ENCODE measurements at places on chromosomes 11 and 22.

GRCh38 chr11:9568161-9568853 is 5.2 kb upstream of the WEE1 start:
- DNase-seq: no peak

- no peak for DNase-seq
These were observed 74.7 kb upstream of the SHISAL1 start for GRCh38 chr22:44387486-44387885.

DNA sequence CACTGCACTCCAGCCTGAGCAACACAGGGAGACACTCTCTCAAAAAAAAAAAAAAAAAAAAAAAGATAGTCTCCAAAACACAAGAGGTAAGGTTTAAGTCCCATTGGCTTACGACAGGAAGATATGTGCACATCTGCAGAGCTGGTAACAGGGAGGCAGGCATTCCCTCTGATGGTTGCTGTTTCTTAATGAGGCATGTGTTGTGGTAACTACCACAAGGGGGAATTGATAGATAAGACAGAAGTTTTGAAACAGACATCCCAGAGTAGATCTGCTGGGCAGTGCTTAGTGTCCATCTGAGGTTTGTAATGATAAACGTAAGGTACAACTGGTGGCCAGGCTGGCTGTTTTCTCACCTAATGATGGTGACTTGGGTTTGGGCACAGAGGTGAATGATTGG is 4.7 kb downstream of the EIF1AD start:
- DNase-seq: no peak

DNA sequence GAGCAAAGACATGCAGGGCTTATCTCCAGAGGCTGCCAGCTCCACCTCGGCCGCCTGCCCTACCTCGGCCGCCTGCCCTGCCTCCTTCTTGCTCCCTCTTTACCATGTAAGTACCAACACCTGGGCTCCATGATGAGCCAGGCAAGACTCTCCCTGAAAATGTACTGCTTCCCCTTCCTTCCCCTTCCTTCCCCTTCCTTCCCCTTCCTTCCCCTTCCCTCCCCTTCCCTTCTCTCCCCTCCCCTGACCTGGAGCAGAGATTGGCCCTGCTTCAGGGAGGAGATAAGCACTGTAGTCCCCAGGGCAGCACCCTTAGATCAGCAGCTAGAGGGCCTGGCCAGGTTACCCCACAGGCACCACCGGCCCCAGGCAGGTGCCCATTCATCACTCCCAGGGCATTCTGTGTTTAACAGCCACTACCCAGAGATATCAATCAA is 25.4 kb upstream of the ADORA2A start:
- no peak for DNase-seq

DNA sequence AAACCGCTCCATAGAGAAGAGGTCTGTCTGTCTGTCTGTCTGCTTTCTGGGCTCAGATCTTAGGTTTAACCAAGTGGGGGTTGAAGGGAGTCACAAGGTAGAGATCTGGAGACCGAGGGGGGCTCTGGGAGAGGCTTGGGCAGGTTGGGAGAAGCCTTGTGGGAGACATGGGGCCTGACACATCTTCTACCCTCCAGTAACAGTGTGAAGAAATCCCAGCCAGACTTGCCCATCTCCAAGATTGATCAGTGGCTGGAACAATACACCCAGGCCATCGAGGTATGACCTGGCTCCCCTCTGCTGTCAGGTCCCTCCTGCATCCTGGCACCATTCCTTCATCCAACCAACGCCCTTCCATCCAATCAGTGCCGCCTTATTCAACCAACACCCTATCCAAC is 7.4 kb downstream of the PRR33 start:
- DNase-seq: no peak

- no peak for DNase-seq
These were observed 10.2 kb downstream of the CKAP5 start for GRCh38 chr11:46835897-46836296.

- DNase-seq: no peak
These were observed 91.1 kb downstream of the STIM1 start for GRCh38 chr11:3946455-3947017.

DNA sequence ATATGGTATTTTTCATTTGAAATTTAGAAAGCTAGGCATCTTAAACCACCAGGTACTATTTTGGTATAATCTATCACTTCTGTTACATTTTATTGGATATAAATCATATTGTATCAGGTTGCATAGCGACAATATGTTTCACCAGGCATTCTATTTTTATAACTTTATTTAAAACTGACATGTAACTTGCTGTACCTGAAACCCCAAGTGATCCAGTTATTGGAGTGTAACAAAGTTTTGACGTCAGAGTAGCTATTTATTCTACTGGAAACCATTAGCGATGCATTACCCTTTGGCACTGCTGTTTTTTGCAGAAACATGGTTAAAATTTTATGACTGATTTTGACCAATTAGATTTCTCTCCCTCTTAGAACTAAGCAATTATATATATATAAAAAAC is 160.7 kb downstream of the METTL15 start:
- DNase-seq: no peak

DNA sequence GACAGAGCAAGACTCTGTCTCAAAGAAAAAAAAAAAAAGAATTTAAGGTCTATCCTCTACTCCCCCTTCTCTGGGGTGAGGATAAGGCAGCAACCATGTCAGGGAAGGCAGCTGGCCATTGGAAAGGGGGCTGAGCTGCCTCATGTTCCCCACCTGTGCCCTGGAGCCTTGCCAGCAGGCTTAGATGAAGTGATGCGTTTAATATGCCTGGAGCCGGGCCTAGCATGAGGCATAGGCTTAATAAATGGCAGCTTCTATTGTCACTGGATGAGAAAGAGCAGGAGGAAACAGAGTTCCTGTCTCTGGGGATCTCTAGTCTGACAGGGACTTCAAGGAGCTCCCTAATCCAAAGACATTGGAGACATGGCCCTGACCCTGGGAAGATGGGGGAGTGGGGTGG is 3.2 kb upstream of the KCNE3 start:
- DNase-seq: no peak

DNA sequence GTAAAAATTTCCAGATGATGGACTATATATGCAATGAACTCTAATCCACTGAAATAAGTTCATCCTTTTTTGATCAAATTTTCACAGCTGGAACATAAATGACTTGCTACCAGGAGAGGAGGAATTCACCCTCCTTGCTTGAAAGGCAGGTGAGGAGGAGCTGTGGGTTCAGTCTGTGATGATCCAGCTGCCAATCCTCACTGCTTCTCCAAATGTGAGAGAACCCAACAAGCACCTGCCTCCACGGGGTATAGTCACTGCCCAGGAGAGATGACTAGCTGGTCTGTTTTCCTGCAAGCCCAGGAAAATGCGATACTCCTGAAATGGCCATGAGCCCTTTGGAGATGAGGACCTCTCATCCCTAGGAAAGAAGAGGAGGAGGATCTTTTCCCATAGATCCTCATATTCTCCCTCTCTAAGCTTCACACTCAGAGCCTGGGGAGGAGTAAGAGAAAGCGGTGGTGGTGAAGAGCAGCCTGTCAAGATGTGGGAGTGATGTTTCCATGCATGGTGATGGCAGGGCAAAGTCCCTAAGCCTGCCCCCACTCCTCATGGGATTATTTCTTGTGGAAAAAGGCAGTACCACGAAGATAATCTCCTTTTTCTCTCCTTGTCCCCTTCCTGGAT is 77.9 kb upstream of the USP47 start:
- DNase-seq: no peak

All from brain microvascular endothelial cell (primary cell).